ENCODE measurements at places on chromosomes 3 and 15.

DNA sequence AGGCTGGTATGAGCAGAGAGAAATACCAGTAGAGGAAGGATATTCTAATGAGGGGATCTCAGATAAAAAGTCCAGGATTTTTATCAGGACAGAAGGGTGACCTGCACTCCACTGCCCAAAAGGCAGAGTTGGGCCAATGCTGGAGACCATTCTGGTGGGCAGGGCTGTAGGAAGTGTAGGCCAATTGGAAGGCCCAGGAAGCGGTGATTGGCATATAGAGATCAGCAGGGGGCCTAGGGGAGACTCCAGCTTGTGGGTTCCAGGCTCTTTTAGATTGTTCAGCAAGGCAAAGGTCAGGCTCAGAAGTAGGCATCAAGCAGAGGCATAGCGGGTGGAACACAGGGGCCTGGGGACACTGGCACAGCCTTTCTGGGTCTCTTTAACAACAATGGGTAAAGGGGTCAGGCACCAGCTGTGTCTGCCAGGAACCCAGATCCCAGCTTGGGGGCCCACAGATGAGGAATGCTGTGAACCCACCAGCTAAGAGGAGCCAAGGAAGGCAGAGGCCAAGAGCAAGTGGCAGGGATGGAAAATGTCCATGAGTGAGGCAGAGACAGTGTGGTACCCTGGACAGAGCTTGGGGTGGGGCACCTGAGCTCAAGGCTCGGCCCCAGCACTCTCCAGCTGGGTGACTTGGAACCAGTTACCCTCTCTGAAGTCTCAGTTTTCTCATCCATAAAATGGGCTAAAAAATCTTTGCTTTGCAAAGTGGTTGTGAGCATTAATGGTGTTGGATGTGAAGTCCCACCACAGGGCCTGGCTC is 27.0 kb upstream of the RASGRF1 start:
- no peak for DNase-seq

- DNase-seq = no peak
These were observed 477.1 kb upstream of the KCNMB2 start for GRCh38 chr3:178059119-178059518.

DNA sequence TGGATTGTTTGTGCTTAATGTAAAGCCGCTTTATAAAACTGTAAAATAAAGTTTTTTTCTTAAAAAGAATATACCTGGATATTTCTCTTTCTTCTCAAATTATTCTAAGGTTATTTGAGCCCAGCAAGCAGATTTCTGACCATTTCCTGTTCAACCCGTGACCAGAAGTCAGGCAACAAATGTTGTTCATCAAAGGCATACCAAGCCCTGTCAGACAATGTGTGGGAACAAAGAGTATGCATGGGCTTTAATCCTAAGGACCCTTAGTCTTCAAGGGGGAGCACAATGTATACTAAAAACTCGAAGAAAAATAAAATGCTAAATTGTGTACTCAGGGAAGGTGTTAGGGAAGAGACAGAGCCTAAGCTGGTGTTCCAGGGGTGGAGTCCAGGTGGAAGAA is 26.6 kb upstream of the PAQR5 start:
- DNase-seq = no peak

DNA sequence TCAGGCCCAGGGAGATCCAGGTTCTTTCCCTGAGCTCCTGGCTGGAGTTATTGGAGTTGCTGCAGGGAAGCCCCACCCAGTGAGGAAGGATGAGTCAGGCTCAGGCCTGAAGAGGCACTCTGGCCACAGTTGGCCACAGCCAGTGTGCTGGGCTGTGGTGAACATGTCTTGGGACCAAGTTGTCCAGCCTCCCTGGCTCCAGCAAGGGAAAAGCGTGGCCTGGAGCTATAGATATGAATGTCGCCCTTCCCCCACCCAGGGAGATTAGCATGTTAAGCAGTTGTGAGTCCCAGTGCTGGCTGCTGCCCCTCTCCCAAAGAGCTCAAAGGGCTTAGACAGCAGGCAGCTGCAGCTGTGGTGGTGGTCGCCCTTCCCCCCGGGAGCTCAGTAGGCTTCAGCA is 963.2 kb downstream of the ROBO2 start:
- DNase-seq = no peak

DNA sequence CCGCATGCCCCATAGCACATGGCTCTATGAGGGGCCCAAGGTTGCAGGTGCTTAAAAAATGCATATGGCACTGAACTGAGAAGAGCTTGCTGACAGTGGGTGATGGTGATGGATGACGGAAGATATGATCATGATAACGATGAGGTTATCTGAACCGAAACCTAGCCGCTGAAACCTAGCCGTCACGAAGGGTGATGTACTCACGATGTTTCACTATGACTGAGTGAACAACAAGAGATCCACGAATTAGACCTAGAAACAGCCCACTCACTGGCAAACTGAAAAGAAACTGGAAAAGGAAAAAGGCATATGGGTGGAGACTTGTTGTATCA is 57.6 kb upstream of the BCL6 start:
- no peak for DNase-seq

GRCh38 chr3:86923071-86923491 is 67.9 kb downstream of the VGLL3 start:
- DNase-seq = no peak

DNA sequence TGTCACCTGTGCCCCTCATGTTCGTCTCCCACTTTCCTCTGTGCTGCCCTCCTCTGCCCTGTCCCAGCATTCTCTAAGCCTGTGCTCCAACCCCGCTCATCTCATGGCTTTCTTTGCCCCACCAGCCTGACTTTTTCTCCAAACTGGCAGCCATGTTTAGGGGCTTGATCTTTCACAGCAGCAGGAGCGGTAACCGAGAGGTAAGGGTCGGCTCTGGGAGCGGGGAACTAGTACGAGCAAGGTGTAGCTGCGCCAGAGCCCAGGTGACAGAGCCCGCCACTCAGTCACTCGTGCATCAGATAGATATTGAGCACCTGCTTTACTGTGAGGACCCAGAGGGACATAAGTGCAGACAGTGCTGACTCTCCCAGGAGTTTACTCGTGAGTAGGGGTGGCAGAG is 13.4 kb downstream of the MAN2A2 start:
- DNase-seq = no peak

DNA sequence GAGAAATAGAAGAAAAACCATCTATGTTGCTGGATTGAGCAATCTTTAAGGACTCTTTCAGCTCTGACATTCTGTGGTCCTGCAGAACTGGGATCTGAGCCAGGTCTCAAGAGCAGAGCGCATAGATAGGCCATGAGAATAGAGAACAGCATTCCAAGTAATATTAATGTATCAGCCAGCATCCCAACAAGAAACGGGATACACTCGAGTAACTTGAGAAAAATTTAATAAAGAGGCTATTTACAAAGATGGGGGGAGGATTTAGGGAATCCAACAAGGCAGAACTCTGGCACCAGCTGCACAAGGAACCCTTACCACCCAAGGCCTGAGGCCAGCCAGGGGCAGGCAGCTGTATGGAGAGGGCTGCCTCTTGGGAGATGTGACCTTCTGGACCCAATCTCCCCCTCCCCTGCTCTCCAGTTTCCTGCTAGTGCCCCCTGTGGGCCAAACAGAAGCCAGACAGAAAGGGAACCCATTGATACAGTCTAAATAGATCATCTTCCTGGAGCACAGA is 8.2 kb downstream of the TMOD2 start:
- DNase-seq = no peak

GRCh38 chr15:89171136-89172072 is 50.0 kb downstream of the RLBP1 start:
- no peak for DNase-seq

- DNase-seq = no peak
These were observed 26.8 kb upstream of the TRH start for GRCh38 chr3:129947538-129948240.

- no peak for DNase-seq
These were observed 219.0 kb upstream of the TPM1 start for GRCh38 chr15:62823561-62823960.

DNA sequence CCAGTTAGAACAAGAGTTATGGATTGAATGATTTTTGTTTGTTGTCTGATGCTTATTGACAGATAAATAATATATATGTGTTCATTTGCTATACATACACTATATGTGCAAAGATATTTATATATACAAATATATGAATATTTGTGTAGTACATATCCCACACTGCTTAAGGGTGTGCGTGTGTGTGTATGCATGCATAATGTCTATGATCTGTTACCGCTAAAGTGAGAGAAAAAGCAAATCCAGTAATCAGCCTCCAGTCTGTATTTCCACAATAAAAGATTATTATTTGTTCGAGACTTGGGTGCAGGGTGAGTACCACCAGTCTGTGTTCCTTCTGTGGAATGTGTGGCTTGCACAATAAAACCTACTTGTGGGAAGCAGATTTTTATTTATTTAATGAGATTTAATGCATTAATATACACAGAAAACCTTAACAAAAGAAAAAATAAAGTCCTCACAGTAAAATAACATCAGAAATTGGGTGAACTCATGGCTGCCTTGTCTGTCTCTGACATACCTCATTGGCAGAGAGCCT is 366.0 kb upstream of the TBL1XR1 start:
- DNase-seq = no peak

DNA sequence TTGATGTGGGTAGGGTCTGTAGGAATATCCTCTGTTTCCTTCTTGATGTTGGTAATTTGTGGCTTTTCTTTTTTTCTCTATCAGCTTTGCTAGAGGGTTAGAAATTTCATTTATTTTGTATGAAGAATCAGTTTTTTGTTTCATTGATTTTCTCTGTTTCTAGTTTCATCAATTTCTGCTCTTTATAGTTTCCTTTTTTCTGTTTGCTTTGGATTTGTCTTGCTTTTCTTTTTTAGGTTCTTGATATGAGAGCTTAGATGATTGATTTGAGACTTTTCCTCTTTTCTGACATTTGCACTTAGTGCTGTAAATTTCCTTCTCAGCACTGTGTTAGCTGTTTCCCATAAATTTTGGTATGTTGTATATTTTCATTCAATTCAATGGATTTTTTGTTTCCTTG is 61.3 kb downstream of the LSM3 start:
- DNase-seq = no peak

DNA sequence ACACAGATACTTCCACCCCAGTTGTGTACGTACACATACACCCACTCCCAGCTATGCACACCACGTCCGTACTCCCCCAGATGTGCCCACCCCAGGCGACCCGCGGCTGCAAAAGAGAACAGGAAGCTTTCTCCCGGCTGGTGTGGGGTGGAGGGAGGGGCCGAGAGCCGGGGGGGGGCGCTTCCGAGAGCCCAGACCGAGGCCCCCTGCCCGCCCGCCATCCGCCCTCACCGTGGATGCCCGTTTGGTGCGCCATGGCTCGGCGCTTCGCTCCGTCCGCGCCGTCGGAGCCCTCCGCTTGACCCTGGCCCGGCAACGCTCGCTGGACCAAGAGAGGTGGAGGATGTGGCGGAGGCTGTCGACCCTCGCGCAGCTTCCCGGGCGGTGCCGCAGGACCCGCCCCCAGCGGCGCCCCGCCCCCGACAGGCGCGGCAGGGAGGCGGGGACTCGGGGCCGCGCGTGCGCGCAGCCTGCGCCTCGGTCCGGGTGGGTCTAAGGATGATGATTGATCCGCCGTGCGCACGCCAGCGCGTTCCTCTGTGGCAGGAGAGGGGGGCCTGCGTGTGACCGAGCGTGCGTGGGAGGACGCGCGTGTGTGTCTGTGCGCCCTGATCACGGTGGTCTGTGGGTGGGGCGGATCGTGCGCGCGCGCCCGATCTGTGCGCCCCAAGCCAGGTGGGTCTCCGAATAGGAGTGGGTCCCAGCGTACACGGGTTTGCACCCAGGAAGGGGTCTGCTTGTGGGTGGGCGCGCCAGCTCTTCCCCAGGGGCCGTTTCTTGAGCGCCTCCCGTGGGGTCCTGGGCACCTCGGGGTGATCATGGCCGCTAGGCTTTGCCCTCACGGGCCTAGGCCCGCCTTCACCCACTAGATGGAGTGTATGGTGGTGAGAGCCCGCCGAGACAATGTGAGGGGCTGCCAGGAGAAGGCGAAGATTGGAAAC is at the start of gene TWF2:
Gene TWF2, minus strand, starts transcription at position 398 of the 941 bp plus-strand sequence. Its CDS starts 142 bp downstream, at position 256.
- DNase-seq = peak; percentile 32

- no peak for DNase-seq
These were observed 188.9 kb upstream of the P2RY1 start for GRCh38 chr3:152646004-152646403.

DNA sequence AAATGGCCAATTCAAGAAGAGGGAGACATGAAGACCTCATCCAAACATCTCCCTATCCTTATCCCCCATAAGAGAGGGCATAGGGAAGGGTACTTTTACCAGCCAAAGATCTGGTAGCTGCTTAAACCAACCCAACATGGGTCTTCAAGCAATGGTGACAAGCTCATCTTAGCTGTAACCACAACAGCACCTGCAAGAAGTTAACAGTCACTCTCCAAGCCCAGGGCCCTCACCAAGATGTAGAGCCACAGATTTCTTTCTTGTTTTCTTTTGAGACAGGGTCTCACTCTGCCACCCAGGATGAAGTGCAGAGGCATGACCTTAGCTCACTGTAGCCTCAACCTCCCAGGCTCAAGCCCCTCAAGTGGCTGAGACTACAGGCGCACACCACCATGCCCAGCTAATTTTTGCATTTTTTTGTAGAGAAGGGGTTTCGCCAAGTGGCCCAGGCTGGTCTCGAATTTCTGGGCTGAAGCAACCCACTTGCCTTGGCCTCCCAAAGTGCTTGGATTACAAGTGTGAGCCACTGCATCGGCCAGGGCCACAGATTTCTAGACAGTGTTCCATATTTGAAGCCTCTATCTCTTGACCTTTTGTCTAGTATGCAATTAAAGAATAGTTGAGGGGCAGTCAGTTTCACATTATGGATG is 57.1 kb downstream of the DHX30 start:
- DNase-seq = no peak

DNA sequence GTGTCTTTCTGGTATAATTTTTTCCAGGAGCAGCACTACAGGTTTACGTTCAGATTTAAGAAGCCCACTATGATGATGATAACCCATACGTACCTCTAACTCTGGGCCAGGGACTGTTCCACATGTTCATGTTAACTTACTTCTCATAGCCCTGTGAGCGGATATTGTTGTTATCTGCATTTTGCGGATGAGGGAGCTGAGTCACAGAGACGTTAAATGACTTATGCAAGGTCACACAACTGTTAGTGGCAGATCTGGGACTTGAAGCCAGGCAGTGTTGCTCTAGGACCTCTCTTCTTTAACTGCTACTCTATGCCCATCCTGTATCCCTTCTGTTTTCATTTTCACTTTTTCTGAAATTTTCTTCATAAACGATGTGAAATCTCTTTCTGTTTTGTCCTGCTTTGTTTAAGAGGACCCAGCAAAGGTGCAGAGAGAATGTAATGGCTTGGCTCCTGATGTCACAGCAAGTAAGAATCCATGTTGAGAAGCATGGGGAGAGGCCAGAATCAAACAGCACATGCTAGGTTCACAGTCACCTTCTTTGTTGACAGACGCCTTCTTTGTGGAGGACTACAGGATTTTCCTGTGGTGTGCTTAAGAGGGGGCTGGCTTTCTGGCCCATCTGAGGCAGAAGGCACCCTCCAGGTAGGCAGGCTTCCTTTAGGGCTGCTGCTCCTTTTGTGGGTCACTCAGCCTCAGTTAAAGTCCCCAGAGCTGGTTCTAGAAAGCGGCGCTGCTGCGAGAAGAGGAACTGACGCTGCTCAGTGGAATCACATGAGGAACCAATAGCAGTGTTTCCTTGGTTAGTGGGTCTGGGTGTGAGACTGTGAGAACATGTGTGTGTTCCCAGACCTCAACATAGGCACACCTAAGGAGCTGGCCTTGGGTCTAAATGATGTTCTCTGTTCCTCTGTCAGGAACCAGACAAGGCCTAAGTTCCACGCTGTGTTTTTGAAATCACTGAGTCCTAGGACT is 121.6 kb downstream of the TMEM108 start:
- DNase-seq = no peak

GRCh38 chr3:64717872-64718613 is 30.2 kb upstream of the ADAMTS9 start:
- no peak for DNase-seq
